Effector memory CD4-positive, alpha-beta T cell (primary cell): ENCODE measurements at places on chromosomes 11 and 22.
A peak's percentile ranks its signal among the peaks of the same experiment; 100 is the strongest.

DNA sequence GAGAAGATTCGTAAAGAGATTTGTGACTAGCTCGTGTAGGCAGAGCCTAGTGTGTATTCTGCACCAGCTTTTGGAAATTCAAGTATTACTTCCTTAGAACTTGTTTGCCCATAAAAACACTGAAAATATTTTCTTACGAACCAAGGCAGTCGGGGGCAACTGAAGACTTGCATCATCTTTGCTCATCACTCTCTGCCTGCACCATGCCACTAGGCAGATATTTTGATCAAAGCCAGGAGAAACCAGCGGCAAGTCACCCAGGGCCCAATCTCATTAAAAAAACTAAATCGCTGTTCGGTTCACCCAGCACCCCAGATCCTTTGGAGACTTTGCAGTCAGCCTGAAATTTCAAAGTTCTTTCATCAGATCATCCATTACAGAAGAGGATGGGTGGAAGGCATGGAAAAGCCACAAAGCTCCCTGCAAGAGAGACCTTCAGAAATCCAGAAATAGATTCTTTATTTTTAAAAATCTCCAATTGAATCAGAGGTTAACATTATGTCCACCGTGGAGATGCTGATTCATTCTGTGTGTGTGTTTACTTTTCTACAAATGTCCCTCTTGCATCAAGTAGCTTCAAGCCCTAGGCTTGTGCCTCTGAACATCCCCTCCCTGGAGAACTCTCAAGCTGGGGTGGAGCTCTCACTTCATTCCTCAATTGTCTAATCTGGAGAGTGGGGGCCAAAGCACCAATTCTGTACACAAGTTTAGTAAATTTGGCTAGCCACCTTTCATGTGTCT, 78.4 kb downstream of the ETS1 start:
- peak overlapping the region; percentile 93 for H3K27ac ChIP-seq
- peaks cover 30% of the 10 kb centered on the region for H3K36me3 ChIP-seq
- H3K4me1 ChIP-seq: peaks cover 92% of the 10 kb centered on the region

DNA sequence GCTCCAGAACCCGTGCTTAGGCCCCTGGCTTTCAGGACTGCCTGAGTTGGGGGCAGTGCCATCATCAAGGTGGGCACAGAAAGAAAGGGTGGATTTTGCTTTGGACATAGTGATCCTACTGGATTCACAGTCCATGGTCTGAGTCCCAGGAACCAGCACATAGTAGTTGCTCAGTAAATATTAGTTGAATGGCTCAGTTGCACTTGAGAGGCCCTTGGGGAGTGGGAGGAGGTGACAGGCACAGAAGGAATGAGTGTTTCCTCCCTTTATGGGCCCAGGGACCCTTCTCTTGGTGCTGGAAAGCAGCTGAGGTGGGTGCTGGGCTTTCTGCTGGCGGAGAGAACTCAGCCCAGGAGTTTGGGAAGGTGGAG, 16.6 kb downstream of the ARHGEF17 start:
- no peaks in the 10 kb centered on the region for H3K36me3 ChIP-seq
- no peak overlapping the region for H3K27ac ChIP-seq
- no peak overlapping the region for H3K4me3 ChIP-seq
- H3K27me3 ChIP-seq: no peaks in the 10 kb centered on the region
- no peaks in the 10 kb centered on the region for H3K4me1 ChIP-seq
- no peak for DNase-seq

DNA sequence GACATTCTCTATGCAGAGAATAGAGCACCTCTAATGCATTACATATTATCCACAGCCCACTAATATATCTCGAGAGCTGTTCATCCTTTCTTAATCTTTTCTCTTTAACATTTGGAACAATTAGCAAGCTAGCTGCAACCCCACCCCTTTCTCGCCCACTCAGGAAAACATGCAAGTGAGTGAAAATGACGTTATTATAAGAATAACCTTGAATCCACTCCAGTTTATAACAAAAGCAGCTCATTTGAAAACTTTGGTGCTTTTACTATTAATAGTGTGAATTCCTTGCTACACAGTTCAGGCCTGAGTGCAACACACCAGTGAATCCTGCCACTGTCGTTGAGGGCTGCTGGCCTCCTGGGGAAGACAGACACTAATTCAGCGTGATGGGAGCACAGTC, 63.3 kb upstream of the BMAL1 start:
- H3K36me3 ChIP-seq: no peaks in the 10 kb centered on the region
- no peak for DNase-seq
- no peak overlapping the region for H3K27ac ChIP-seq
- H3K4me3 ChIP-seq: no peak overlapping the region

- no peak for DNase-seq
- H3K4me3 ChIP-seq: no peak overlapping the region
- no peaks in the 10 kb centered on the region for H3K36me3 ChIP-seq
- H3K27ac ChIP-seq: no peak overlapping the region
- H3K27me3 ChIP-seq: no peaks in the 10 kb centered on the region
These were observed 37.1 kb upstream of the SWAP70 start for GRCh38 chr11:9626496-9627394.

DNA sequence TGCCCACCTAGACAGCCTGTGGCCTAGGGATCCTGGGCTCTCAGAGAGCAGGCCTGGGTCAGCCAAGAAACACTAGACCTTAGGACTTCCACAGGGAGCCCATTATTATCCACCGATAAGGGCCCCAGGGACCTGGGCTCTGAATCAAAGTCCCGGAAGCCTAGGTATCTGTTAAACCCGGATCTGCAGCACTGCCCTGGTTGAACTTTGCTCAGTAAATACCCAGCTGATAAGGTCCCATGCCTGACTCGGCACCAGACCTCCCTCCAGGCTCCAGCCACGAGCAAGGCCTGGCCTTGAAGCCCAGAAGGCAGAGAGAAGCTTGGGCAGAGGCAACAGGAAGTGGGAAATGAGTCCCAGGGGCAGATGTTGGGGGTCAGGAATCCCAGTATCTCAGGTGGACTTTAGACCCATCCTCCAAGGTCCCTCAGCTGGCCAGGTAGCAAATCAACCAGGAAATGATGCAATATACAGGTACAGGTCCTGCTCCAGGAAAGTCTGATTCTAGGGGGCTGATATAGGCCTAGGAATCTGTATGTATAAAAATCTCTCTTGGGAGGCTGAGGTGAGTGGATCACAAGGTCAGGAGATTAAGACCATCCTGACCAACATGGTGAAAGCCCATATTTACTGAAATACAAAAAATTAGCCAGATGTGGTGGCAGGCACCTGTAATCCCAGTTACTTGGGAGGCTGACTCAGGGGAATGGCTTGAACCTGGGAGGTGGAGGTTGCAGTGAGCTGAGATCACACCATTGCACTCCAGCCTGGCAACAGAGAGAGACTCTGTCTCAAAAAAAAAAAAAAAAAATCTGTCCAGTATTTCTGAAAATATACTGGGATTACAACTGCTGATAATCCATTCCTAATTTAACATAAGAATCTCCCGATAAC, 18.7 kb downstream of the POU2AF1 start:
- H3K4me1 ChIP-seq: no peaks in the 10 kb centered on the region
- no peak overlapping the region for H3K4me3 ChIP-seq
- H3K36me3 ChIP-seq: no peaks in the 10 kb centered on the region
- no peak for DNase-seq
- no peak overlapping the region for H3K27ac ChIP-seq

DNA sequence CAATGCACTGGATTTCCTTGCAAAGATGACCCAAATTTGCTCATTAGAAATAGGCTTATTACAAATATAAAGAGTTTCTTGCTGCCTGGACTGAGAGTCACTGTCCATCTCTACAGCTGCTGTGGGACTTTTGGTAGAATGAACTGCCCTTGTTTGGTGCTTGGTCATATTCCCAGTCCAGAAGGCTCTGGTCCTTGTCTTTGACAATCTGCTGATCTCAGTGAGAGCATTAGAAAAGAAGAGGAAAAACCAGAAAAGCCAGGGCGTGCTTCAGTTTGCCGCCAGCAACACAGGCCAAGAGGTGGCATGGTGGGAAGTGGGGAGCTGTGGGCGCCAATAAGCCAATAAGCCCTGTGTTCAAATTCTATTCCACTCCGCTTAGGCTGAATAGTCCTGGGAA, 48.2 kb upstream of the PARVA start:
- no peaks in the 10 kb centered on the region for H3K27me3 ChIP-seq
- no peaks in the 10 kb centered on the region for H3K4me1 ChIP-seq
- no peak overlapping the region for H3K27ac ChIP-seq
- DNase-seq: no peak
- peaks cover 2% of the 10 kb centered on the region for H3K36me3 ChIP-seq

GRCh38 chr11:88521399-88521798, 183.9 kb upstream of the CTSC start:
- no peaks in the 10 kb centered on the region for H3K36me3 ChIP-seq
- H3K27ac ChIP-seq: no peak overlapping the region
- H3K4me1 ChIP-seq: no peaks in the 10 kb centered on the region
- no peaks in the 10 kb centered on the region for H3K27me3 ChIP-seq
- DNase-seq: no peak
- no peak overlapping the region for H3K4me3 ChIP-seq

DNA sequence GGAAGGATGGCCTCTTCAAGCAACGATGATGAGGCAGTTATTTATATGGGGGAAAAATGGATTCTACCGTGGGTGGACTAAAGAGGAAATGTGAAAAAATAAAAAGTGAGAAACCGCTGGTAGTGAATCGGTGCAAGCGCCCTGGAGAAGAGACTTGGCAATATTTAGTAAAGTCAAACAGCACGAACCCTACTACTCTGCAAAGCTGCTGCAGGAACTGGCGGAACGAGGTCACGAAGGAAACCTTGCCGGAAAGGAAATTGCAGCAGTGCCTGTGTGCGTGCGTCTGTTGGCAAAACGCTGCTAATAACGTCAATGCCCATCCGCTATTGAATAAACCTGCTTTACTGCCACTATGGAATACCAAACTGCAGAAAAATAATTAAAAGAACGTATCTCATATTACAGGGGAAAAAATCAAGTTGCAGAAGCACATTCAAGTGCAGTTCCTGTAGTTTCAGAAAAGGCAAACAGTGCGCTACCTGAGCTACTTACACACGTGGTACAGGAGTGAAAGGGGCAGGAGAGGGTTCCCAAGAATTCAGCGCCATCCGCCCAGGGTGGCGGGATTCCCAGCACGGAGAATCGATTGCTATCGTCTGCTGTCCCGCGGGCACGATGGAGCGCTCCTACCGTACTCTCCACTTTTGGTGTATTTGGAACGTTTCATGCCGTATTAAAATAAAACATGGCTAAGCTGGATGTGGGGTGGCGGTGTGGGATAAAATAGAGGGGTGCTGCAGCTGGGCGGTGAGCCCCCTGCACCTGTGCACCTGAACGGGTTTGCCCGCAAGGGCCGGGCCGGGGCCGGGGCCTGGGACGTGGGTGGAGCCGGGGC, 585 bp upstream of the NADSYN1 start:
- peaks cover 43% of the 10 kb centered on the region for H3K4me1 ChIP-seq
- no peaks in the 10 kb centered on the region for H3K27me3 ChIP-seq
- peak; percentile 50 for DNase-seq
- peak overlapping the region; percentile 83 for H3K27ac ChIP-seq

DNA sequence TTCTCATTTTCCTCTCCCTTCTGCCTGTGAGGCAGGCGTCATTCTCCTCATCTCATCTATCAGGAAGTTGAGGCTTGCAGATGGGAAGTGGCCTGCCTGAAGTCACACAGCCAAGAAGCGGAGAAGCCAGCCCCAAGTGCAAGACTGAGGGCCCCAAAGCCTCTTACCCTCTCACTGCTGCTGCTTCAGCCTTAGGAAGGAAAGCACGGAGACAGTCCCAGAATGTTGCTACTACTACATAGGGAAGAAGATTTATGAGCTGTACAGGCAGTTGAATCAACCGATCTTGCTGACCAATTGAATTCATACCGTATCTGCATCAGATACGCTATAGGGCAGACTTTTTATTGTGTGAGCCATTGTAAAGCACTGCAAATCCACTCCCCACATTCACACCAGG, 89.0 kb downstream of the CWC15 start:
- H3K36me3 ChIP-seq: no peaks in the 10 kb centered on the region
- H3K27me3 ChIP-seq: no peaks in the 10 kb centered on the region
- no peak overlapping the region for H3K27ac ChIP-seq
- H3K4me1 ChIP-seq: no peaks in the 10 kb centered on the region

DNA sequence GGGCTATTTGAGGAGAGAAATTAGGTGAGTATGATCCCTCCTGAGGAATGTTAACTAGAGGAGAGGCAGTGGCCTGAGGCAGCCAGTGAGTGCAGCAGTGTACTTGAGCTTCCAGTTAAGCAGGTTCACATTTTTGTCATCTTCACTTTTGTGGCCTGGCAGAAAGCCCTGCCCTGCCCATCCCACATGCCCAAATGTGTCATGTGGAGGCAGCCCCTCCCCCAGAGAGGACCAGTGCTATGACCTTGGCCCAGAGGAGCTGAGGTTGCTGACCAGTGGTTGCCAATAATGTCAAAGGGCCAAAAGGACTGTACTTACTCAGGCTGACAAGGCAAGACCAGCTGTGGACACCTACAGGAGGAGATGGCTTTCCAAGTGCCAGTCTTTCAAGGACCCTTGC, 17.6 kb upstream of the GRK2 start:
- no peak for DNase-seq
- H3K27me3 ChIP-seq: no peaks in the 10 kb centered on the region
- no peak overlapping the region for H3K4me3 ChIP-seq
- H3K27ac ChIP-seq: no peak overlapping the region

- no peak for DNase-seq
- no peak overlapping the region for H3K27ac ChIP-seq
- no peaks in the 10 kb centered on the region for H3K4me1 ChIP-seq
- H3K4me3 ChIP-seq: no peak overlapping the region
- H3K36me3 ChIP-seq: no peaks in the 10 kb centered on the region
These were observed 71.0 kb upstream of the TP53I11 start for GRCh38 chr11:45021692-45022141.

- no peaks in the 10 kb centered on the region for H3K27me3 ChIP-seq
- no peak overlapping the region for H3K4me3 ChIP-seq
- H3K27ac ChIP-seq: no peak overlapping the region
- DNase-seq: no peak
These were observed 69.9 kb downstream of the MPPED1 start for GRCh38 chr22:43481568-43482317.

DNA sequence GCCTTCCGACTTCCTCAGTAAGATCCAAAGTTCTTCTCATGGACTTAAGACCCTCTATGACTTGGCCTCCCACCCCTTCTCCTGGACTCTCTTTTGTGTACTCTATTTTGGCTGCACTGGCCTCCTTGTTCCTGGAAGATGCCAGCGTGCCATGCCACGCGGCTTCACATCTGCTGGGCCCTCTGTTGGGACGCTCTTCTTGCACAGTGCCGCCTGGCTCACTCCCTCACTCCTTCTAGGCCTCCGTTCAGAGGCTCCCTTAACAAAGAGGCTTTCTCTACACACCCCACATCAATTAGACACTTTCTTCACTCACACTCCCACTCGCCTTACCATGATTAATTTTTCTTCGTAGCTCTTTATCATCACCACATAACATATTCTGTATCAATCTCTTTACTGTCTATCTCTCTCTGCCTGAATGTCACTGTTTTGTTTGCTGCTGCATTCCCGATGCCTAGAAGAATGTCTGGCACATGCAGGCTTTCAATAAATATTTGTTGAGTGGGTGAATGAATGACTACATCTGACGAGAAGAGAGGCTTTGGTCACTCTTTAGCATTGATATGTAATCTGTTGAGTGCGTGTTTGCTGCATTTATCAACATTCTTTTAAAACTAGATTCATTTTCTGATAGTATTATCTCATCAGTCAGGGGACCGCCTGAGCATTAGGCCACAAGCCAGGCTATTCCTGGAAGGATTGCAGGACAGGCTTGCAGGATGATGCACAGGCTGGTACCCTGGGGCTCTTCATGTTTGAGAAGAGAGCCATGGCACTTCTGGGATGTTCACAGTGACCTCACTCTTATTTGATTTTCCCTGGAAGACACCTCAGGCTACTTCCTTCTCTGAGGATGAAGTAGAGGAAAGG, 60.6 kb upstream of the AMPD3 start:
- no peak overlapping the region for H3K27ac ChIP-seq
- H3K27me3 ChIP-seq: no peaks in the 10 kb centered on the region
- H3K4me3 ChIP-seq: no peak overlapping the region
